ENCODE measurements at places on chromosomes 5 and 9.

DNA sequence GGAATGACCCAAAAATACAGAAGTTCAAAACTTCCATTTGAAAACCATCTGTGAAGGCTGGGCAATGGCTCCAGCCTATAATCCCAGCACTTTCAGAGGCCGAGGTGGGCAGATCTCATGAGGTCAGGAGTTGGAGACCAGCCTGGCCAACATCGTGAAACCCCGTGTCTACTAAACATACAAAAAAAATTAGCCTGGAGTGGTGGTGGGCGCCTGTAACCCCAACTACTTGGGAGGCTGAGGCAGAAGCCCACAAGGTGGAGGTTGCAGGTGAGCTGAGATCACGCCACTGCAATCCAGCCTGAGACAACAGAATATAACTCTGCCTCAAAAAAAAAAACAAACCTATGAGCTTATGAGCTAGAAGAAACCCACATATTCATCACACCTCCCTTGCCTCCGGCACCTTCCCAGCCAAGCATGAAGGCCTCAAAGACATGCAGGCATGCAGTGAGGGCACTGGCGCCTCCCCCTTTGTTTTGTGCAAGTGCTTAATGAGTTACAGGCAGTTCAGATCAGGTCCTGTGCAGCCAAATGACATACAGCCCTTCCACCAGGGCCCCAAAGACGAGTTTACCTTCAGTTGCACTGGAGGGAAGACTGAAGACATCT lies 9.9 kb downstream of the HNRNPH1 start:
- no peak for DNase-seq

DNA sequence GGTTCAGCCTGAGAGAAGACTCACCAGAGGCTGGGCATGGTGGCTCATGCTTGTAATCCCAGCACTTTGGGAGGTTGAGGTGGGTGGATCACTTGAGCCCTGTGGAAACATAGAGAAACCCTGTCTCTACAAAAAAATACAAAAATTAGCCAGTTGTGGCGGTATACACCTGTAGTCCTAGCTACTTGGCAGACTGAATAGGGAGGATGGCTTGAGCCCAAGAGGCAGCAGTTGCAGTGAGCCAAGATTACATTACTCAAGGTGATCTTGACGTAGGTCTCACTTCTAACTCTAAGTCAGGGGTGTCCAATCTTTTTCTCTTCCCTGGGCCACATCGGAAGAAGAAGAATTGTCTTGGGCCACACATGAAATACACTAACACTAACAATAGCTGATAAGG lies 16.2 kb upstream of the ATP6V1G1 start:
- no peak for DNase-seq

DNA sequence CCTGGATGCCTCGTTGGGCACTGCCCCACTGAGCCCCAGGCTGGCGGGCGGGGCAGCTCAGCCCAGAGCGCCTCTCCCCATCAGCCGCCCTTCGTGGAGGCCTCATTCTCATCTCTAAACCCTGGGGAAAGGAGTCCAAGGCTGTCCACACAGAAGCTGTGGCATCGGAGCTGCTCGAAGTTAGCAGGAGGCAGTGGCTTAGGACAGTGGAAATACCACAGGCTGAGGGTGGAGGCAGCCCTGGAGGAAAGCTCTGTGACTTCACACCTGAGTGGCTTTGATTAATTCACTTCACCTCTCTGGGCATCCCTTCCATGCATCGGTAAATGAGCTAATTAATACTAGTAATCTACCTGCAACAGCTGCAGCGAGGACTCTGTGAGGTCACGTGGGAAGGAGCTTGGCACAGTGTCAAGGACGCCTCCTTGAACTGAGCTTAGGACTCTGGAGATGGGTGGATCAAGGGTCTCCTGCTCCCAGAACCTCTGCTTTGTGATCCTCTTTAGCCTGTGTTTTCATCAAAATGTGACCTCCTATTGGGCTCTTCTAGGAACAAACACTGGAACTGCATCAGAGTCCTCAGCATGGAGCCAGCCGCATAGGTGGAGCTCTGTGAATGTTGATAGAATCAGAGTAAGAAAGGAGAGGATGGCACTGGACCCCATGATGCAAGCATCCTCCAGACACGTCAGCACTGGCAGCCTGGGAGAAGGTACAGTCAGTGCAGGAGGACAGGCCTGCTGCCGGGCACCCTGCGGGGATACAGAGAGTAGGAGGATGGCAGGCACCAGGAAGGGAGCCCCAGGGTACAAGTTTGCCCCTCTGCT lies 842 bp upstream of the ANGPTL2 start:
- DNase-seq: no peak

DNA sequence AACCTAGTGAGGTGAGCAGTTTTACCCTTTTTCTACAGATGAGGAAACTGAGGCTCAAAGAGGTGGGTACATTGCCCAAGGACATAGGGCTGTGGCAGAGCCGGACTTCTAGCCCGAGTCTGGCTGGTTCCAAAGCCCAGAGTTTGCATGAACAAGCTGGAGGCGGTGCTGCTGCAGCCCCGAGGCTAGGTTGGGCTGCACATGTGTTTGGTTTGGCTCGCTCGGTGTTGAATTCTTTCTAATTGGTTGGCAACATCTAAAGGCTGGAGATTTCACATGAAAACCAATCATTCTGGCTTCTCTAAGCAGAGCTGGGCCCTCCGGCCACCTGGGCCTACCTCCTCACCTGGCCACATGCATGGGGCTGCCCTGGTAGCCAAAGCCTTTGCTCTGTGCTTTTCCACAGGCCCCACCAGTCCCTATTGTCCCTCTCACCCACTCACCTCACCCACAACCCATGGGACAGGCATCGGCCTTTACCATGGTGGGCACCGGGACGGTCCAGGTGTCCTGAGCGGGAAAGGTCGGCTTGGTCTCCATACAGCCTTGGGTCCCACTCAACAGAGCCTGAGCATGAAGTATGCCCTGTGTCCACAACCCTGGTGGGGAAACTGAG lies 262.3 kb downstream of the NSG2 start:
- DNase-seq: no peak

DNA sequence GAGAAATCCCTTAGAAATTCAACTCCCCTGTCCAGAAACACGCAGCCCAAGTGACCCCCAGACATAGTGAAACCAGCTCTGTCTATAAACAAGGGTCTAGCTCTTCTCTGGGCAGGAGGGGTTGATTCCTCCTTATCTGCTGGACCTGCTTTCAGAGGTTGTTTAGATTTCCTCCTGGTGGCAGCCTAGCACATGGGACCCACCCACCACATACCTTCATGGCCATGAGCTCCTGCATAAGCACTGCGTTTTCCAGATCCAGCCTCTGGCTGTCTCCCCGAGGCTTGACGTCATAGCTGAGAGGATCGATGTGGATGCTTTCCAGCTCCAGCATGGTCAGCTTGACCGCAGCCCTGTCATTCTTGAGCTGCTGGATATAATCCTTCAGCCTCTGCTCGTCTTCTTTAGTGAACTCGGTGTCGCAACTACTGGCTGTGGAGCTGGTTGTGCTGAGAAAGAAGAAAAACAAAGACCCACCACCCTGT lies 77.0 kb downstream of the DCP2 start:
- DNase-seq: no peak

DNA sequence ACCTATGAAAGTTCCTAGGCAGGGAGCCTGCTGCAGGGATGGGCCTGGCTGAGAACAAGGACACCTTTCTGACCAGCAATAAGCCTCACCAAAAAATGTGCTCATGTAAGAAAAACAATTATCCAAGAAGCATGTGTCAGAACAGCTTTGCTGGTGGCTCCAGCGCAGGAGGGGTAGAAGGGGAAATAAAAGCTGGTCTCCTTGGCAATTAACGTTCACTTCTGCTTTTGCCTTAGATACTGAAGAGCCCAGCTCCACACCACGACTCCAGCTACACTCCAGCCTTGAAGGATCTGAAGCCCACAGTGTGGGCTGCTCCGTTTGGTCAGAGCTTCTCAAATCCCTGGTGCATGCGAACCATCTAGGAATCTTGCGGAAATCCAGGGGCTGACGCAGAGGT lies 107.6 kb upstream of the PHYKPL start:
- DNase-seq: no peak

DNA sequence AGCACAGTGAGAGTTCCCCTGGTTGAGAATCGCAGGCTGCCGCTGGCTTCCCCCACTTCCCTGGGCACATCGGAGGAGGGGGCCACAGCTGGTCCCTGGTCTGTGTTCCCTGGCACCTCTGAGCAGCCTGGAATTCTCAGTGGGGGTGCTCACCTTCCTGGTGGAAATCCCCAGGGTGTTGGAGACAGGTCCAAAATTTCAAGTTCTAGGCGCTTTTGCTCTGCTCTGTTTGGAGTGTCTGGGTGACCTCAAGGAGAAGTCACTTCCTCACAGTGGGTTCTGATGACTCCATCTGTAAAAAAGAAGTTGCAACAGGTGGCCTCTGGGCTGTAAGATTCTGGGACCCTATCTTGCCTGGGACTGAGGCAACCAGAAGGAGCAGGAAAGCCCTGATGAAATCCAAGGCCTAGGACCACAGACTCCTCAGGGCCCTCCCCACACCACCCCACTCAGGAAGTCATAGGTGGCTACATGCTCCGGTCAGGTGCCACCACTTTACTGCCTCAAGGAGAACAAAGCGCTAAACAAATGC lies at the start of gene TRAF1:
Gene TRAF1 (minus strand): TSS at position 400 of the 532 bp plus-strand sequence. CDS start 721 bp downstream, outside the sequence.
- no peak for DNase-seq

DNA sequence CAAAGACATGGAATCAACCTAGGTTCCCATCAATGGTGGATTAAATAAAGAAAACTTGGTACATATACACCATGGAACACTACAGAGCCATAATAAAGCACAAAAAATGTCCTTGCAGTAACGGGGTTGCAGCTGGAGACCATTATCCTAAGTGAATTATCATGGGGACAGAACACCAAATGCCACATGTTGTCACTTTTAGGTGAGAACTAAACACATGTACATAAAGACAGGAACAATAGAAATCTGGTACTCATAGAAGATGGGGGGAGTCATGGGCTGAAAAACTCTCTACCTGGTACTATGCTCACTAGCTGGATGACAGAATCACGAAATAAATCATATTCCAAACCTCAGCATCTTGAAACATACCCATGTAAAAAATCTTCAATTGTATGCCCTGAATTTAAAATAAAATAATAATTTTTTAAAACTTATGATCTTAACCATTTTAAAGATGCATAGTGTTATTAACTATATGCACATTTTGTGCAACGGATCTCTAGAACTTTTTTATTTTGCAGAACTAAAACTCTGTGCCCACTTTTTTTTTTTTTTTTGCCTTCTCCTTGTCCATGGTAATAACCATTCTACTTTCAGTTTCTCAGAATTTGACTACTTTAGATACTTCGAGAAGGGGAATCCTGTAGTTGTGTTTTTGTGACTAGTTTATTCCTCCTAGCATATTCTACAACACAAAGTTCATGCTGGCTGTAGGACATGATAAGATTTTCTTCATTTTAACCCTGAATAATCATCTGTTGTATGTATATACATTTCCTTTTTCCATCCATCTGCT lies 1081.6 kb upstream of the ACO1 start:
- no peak for DNase-seq

DNA sequence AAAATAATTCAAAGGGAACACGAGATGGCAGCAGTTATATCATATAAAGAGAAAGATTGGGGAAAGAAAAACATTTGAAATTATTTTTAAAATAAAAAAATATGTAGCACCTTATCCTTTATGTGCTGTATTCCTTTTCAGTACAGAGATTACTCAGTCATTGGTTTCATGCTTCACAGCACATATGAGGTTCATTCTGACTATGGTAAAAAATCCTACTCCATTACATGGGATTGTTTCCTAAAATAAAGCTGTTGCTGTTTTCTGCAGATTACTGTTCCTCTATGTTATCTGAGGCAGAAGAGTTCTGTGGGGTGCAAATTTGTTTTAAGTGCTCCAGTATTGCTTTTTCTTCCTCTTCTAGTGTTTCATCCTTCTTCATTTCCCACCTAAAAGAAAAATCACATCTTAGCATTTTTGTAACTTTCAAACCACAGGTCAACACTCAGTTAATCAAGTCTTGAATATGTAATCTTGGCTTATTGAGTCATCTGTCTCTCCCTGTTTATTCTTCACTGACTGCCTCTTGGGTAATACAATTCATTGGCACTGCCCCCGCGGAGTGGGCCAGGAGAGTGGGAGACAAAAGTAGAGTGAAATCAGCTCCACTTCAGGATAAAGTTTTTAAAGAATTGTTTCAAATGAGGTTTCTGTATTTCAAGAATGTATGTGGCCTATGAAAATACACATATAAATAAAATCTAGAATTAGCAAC lies 412.5 kb upstream of the POU5F2 start:
- no peak for DNase-seq

- no peak for DNase-seq
Measured at GRCh38 chr9:123753016-123753415, 176.9 kb downstream of the DENND1A start.

GRCh38 chr9:125601961-125602360 lies 105.0 kb downstream of the MAPKAP1 start:
- no peak for DNase-seq

GRCh38 chr5:145396888-145397287 lies 438.3 kb downstream of the PRELID2 start:
- no peak for DNase-seq

GRCh38 chr5:32302835-32303754 lies 9.6 kb downstream of the MTMR12 start:
- DNase-seq: no peak

- DNase-seq: no peak
Measured at GRCh38 chr9:113886026-113886369, 9.9 kb downstream of the ZNF618 start.

GRCh38 chr9:649128-650074 lies 192.1 kb upstream of the DMRT1 start:
- no peak for DNase-seq

DNA sequence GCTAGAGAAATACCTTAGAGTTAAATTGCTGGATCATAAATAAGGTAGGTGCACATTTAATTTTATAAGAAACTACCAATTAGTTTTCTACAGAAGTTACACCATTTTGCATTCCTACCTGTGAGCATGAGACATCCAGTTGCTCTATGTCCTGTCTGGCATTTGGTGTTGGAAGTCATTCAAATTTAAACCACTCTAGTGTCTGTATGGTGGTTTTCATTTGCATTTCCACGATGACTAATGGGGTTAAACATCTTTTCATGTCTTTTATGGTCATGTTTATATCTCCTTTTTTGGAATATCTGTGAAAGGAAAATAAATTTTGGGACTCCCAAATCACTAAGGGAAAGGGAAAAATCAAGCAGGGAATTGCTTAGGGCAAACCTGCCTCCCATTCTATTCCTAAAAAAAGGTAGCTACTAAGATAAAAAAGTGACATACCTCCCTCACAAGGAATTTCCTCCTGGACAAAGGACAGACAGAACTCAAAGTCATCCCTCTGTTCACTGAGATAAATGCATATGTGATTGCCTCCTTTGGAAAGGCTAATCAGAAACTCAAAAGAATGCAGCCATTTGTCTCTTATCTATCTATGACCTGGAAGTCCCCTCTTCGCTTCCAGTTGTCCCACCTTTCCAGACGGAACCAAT lies 31.6 kb upstream of the ADCY2 start:
- DNase-seq: no peak

GRCh38 chr5:171505473-171506043 lies 86.1 kb downstream of the FGF18 start:
- DNase-seq: no peak

- DNase-seq: no peak
Measured at GRCh38 chr9:4983601-4984165, 1.4 kb upstream of the JAK2 start.

- no peak for DNase-seq
Measured at GRCh38 chr9:78781681-78782080, 484.8 kb downstream of the PSAT1 start.

Measured in activated effector memory CD4-positive, alpha-beta T cell treated with Interleukin-2 at 50 U/mL for 16 hours (primary cell).